ENCODE measurements at places on chromosomes 16 and 17.

DNA sequence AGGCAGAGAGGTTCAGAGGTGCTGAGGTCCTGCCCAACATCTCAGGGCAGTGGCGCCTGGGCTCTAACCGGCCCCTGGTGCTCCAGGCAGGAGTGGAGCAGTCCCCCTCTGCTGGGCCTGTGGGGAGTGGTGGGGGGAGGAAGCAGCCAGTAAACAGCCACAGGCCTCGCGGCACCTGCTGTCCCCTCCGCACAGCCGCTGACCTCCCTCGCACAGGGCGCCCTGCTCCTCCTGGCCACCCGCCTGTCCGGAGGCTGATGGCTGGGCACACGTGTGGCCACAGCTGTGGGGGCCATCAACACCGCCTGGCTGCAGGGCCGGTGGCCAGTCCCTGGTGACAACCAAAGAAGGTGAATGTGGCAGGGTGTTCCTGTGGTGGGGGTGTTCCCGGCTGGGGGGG, 36.8 kb upstream of the PABPN1L start:
- no peak for DNase-seq

- DNase-seq = no peak
These were observed 77.7 kb downstream of the MRM3 start for GRCh38 chr17:859824-860195.

DNA sequence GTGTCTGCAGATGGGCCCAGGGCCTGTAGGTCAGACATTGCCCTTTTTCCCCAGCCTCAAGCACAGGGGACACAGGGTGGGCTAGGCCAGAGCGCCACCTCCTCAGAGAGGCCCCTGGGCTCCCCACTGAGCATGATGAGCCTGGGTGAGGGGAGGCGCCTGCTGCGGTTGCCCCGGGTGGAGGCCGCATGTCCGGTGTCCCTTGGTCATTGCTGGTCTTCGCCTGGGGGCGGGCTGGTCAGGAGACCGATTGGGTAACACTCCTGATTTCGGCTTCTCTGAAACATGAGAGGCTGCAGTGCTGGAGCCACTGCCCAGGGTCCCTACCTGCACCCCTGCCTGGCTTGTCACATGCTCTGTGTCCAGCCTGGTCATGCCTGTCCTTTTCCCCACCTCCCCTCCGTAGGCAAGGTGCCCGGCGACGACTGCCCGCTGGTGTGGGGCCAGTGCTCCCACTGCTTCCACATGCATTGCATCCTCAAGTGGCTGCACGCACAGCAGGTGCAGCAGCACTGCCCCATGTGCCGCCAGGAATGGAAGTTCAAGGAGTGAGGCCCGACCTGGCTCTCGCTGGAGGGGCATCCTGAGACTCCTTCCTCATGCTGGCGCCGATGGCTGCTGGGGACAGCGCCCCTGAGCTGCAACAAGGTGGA, 2.4 kb upstream of the NPB start:
- DNase-seq = no peak

DNA sequence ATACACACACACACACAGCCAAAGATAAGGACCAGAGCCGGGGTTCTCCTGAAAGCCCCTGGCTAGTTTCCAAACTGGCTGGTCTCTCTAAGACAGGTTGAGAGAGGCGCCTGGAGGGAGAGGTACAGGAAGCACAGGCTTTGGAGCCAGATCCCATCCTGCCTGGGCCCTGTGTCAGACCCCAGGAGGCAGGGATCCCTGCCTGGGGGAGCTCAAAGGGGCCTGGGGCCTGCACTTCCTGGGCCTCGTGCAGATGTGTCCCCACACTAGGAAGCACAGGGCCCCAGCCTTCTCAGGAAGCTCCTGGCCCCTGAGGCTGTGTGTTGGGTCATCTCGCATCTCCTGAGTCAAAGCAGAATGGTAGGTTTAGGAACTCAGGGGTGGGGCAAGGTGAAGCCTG, 16.0 kb downstream of the SLC5A10 start:
- no peak for DNase-seq

- no peak for DNase-seq
These were observed 3.9 kb downstream of the STAT5B start for GRCh38 chr17:42272162-42272907.

GRCh38 chr17:61208301-61209105, 191.1 kb upstream of the TBX2 start:
- DNase-seq = no peak

- DNase-seq = no peak
These were observed 15.1 kb upstream of the BAIAP2 start for GRCh38 chr17:81019563-81020442.

DNA sequence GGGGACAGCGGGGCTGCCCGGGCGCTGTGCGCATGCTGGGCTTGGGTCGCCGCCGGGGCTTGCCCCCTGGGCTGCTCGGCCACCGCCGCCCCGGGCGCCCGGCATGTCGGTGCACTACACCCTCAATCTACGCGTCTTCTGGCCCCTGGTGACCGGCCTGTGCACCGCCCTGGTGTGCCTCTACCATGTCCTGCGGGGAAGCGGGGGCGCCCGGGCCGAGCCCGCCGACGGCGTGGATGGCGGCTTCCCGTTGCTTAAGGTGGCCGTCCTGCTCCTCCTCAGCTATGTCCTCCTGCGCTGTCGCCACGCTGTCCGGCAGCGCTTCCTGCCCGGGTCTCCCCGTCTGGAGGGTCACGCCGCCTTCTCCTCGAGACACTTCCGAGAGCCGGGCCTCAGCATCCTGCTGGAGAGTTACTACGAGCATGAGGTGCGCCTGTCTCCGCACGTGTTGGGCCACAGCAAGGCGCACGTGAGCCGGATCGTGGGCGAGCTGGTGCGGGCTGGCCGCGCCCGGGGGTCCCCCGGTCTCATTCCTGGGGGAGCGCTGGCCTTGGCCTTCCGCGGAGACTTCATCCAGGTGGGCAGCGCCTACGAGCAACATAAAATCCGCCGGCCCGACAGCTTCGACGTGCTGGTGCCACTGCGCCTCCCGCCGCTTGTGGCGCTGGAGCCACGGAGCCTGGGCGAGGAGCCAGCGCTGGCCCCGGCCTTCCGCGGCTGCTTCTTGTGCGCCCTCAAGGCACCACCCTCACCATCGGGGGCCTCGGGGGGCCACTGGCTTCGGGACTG, 789 bp downstream of the ITPRIPL2 start:
- DNase-seq = peak; percentile 44

- DNase-seq = peak; percentile 5
These were observed 667.4 kb upstream of the SALL1 start for GRCh38 chr16:51818342-51818944.

DNA sequence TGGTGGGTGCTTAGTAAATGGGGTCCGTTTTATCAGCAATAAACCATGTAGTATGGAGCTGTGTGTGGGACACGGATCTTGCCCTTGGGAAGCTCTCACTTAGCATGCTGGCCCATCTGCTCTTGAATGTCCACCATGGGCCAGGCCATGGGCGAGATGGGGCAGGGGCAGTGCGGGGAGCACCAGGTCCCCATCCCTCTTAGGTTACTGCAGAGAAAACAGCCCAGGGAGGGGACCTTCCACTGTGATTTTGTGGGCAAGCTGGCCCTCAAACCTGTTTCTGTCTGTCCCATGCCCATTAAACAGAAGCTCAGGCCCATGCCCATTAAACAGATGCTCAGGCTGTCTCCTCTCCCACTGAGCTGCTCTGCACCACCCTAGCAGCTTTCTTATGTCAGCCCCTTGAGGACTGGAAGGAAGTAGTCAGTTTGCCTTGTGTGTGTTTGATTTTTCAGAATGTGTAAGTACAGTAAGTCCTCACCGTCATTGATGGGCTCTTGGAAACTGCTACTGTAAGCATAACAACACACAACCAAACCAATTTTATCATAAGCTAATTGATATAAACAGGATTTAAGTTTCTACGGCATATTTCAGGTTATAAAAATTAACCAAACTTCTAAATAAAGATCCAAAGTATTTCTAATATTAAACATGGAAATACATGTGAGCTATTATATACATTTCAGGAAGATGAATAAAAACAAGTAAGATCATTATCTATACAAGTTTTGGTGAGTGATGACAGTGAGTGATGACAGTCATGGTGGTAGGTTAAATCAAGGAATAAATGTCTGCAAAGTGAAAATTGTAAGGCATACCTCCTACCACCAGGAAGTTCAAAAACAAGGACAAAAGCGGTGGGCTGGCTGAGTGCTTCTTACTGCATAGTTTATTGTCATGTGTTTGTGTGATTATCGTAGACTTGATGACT, 11.5 kb downstream of the MPRIP start:
- DNase-seq = no peak

- DNase-seq = no peak
These were observed 183.7 kb downstream of the FOXL1 start for GRCh38 chr16:86762095-86762494.

- no peak for DNase-seq
These were observed 5.2 kb upstream of the CDH8 start for GRCh38 chr16:62041401-62041800.

- no peak for DNase-seq
These were observed 79.9 kb downstream of the GPRC5B start for GRCh38 chr16:19804538-19805323.

DNA sequence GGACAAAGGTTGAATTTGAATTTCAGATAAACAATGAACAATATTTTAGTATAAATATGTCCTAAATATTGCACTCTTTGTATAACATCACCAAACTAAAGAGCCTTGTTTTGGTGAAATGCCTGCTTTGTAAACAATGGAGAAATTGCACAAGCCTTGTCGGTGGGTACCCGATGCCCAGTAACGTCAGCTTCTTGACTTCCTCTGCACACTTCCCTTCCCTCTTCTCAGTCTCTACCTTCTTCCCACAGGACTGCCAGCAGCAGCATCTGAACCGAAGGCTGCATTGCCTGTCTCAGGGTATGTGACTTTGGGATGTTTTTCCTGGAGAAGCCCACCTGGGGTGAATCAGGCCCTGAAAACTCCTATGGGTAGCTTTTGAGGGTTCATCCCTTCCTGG, 113.9 kb downstream of the UTP18 start:
- DNase-seq = no peak

DNA sequence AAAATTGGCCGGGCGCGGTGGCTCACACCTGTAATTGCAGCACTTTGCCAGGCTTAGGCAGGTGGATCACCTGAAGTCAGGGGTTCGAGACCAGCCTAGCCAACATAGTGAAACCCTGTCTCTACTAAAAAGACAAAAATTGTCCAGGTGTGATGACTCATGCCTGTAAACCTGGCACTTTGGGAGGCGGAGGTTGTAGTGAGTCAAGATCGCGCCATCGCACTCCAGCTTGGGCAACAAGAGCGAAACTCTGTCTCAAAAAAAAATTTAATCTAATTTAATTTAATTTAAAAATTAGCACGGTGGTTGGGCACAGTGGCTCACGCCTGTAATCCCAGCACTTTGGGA, 1.6 kb upstream of the HBQ1 start:
- DNase-seq = no peak

DNA sequence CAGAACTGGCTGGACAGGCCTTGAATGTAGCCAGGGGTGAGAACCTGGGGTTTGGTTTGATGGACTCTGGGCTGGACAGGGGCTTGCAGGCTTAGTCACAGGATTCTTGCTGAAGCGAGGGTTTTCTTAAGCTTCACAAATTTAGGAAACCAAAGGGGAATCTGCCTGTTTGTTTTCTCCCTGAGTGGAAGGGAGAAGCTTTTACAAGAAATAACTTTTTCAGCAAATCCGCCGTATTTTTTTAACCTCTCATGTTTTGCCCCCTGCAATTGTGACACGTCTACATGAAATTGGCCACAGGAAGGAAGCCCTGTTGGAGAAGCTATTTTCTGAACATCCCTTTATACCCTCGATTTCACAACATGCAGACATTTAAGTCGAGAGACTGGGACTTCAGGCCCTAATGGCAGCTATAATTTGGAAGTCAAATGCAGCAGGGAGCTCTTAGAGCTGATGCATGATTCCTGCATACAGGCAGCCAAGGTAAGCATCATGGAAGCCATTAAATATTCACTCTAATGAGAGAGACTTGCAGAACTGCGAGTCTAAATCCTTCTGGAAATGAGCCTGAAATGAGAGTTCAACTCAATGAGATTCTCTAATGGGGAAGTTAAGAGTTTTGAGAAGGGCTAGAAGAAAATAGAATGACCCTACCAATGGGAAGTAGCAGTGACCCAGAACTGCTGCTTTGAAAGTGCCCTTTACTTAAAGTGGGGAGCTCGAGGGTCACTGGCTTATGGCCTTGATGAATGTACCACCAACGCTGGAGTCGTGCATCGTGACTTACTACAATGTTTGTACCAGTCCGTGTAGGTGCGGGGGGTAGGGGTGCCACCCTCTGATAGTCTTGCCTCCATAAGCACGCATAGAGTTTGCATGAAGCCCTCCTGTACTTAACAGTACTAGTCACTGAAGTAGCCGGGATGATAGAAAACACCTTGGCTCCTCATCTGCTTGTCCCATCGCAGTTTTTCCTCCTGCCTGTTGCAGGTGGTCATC, 45.1 kb upstream of the IRF8 start:
- DNase-seq = no peak

GRCh38 chr17:16971458-16972338, at the start of gene TNFRSF13B:
Gene TNFRSF13B, minus strand, starts transcription at chr17:16972118. Its CDS starts 43 bp downstream, at chr17:16972075.
- DNase-seq = peak; percentile 33

DNA sequence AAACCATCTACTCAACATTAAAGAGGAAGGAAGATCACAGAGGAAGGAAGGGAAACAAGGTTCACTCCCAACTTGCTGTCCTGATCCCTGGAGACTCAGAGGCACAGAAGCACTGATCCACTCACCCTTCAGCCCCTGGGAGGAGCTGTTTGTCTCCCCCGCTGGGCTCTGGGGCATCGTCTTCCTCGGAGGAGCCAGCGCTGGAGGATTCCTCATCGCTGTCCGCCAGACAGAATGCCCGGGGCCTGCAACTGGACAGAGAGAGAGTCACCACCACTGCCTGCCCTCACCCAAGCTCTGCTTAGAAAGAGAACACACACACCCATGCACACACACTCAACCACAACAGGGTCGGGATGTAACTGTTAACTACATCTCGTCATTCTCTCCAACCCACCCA, 24.8 kb upstream of the ERN1 start:
- no peak for DNase-seq

DNA sequence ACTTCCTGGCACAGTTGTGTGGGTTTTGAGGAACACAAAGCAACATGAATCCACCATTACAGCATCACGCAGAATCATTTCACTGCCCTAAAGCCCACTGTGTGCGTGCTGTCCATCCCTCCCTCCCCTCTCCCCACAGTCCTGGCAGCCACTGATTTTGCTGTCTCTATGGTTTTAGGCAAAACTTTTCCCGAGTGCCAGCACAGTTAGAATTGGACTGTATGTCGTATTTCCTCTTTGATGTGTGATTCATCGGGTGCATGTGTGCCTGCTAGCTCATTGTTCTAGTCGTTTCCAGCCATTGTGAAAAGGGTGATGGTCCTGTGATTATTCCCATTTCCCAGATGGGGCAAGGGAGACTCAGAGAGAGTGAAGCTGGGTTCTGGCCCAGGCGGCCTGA, 12.7 kb downstream of the KLHL36 start:
- no peak for DNase-seq

DNA sequence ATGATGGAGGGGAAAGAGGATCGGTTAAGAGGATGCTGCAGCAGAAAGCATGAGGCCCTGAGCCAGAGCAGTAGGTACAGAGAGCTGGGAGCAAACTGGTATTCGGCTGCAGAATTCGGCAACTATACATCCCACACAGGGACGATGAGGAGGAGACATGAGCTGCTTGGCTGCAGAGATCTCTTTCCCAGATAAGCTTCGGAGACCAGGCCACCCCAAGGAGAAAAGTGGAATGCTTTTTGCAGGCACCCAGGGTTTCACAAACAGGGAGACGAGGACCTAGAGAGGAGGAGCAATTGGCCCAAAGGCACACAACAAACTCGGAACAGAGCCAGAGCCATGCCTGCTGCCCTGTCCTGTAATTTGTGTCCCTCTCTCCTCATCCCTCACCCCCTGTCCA, 62.0 kb downstream of the TMEM132E start:
- DNase-seq = no peak

GRCh38 chr17:63190821-63191370, 224.9 kb downstream of the TANC2 start:
- no peak for DNase-seq

Data from germinal center (tissue), 1 donor.